Sigmoid colon (tissue), 7 donors: ENCODE measurements at places on chromosomes 5 and 9. TPM values are rescaled to one million over a fixed set of nuclear protein-coding genes. Genes with fewer than 3 reads are reported as not detected.

TAS2R1 gene
- not detected for total RNA-seq

DNA sequence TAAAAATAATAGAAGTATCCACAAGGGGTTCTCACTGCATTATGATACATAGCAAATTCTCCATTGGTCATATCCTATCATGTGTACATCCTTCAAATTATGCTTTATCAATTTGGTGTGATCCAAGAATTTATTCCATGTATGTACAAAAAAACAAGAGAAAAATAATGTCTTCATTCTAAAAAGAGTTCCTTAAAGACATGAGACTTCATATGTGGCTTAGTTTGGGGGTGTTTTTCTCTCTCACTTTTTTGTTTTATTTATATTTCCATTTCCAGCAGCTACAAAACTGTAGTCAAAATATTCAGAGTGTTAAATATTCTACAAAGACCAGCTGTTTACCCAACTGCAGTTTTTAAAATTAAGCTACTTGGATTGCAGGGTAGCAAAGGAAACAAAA is 972.0 kb downstream of the DTWD2 start:
- no peaks in the 10 kb centered on the region for H3K36me3 ChIP-seq
- no peak overlapping the region for H3K4me3 ChIP-seq
- no peak overlapping the region for H3K27ac ChIP-seq

- H3K36me3 ChIP-seq: no peaks in the 10 kb centered on the region
- no peak for DNase-seq
- no peak overlapping the region for H3K4me3 ChIP-seq
- no peak overlapping the region for H3K27ac ChIP-seq
Measured at GRCh38 chr5:9338796-9339195, 207.1 kb downstream of the SEMA5A start.

DNA sequence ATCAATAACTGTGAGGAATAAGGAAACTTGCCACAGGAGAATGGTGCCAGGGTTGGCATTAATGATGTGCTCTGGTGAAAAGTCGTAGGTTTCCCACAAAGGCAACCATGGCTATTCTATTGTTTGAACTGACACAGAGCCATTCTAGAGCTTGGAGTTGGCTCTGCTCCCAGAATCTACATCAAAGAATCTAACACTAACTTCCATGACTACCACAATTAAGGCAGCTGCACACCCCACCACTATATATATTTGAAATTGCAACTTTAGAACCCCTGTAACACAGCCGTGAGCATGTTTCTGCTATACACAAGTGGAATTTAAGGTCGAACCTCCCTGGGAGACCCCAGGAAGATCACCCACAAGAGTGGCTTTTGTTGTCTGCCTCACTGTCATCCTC is 89.7 kb upstream of the CCDC152 start:
- no peak for DNase-seq
- no peak overlapping the region for H3K4me3 ChIP-seq
- H3K4me1 ChIP-seq: no peaks in the 10 kb centered on the region
- no peaks in the 10 kb centered on the region for H3K27me3 ChIP-seq

- no peaks in the 10 kb centered on the region for H3K27me3 ChIP-seq
- H3K27ac ChIP-seq: no peak overlapping the region
- no peak overlapping the region for H3K4me3 ChIP-seq
- no peak for DNase-seq
- H3K4me1 ChIP-seq: no peaks in the 10 kb centered on the region
Measured at GRCh38 chr5:94508461-94509148, 109.8 kb downstream of the KIAA0825 start.

GRCh38 chr5:151688436-151688835 is 1.7 kb upstream of the SPARC start:
- DNase-seq: no peak
- peak overlapping the region; percentile 89 for H3K27ac ChIP-seq
- no peaks in the 10 kb centered on the region for H3K36me3 ChIP-seq
- peaks cover 31% of the 10 kb centered on the region for H3K4me1 ChIP-seq
- no peak overlapping the region for H3K4me3 ChIP-seq

DNA sequence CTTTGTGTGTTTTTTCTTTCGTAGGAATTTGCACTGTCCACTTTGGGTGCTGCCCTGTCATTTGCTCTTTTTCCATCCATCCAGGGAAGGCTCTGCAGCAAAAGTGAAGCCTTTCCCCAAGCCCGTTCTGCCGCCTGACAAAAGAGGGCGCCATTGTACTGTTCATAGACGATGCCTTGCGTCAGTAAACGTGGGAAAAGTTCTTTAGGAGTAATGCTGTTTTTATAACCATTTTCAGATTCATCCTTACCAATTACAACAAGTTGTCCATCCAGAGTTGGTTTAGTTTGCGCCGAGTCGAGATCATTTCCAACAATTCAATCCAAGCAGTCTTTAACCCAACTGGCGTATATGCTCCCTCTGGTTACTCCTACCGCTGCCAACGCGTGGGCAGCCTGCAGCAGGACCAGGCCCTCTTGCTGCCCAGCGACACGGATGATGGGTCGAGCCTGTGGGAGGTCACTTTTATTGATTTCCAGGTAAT is 34.3 kb upstream of the RPS23 start:
- no peaks in the 10 kb centered on the region for H3K36me3 ChIP-seq
- no peak overlapping the region for H3K27ac ChIP-seq
- no peaks in the 10 kb centered on the region for H3K4me1 ChIP-seq
- DNase-seq: peak; percentile 67
- no peak overlapping the region for H3K4me3 ChIP-seq
